AG09309 (cell line): ENCODE measurements at places on chromosomes 3 and 15.
A peak's percentile ranks its signal among the peaks of the same experiment; 100 is the strongest.

GRCh38 chr3:173938159-173938558, 540.6 kb downstream of the NLGN1 start:
- DNase-seq = peak; percentile 10

- no peak for DNase-seq
Observed at GRCh38 chr15:88482263-88482662, 14.8 kb downstream of the MRPS11 start.

DNA sequence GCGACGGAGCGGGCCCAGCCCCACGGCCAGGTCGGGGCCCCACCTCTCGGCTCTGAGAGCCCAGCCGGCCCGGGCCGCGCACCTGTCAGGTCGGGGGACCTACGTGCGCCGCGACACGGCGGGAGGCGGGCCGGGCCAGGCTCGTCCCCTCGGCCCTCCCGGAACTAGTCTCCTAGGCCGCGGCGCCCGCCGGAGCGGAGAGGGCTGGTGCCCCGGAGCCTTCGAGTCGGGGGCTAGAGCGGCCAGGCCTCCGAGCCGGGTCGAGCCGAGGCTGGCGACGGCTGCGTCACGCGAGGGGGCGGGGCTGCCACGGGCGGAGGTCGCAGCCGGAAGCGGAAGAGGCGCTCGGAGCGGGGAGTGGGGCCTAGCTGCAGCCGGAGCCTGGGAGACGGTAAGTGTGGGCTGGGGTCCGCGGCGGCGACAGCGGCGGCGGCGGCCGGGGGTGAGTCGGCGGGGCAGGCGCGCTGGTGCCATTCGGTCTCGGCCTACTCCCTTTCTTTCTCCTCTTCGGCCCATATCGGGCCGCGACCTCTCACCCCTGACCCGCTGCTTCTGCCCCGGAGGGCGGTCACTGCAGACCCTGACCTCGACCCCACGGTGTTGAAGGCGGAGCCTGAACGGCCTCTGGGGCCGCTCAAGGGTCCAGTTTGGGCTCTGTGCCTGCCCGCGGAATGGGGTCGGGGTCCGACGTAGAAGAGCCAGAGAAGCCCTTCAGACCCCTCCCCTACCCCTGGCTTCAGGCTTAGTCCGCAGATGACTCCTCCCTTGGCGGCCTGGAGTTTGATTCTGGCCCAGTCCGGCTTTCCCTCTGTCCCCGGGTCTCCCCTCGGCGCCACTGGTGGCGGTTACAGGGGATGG, at the start of gene CLK3:
Gene CLK3 (plus strand): TSS at position 329 of the 858 bp plus-strand sequence. CDS start 3,361 bp downstream, outside the sequence.
- DNase-seq = peak; percentile 48

DNA sequence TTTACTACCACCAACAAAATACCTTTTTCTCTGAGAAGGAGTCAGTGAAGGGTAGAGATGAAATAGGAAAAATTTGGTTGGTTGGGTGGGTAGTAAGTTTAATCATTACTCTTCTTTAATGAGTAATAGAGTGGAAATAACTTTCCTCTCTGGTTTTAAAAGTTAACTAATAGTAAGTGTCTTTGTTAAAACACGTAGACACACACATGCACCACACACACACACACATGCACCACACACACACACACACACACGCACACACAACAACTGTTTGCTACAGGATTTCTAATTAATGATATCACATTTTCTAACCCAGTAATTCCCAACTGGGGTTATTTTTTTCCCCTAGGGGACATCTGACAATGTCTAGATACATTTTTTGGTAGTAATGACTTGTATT, 84.1 kb downstream of the CHL1 start:
- DNase-seq = no peak

- no peak for DNase-seq
Observed at GRCh38 chr3:56294286-56294685, 174.0 kb downstream of the ERC2 start.

GRCh38 chr3:140097874-140098635, 163.1 kb downstream of the CLSTN2 start:
- no peak for DNase-seq
